ENCODE measurements at places on chromosomes 16 and 17. TPM values are rescaled to one million over a fixed set of nuclear protein-coding genes. Genes with fewer than 3 reads are reported as not detected.
A peak's percentile ranks its signal among the peaks of the same experiment; 100 is the strongest.

DNA sequence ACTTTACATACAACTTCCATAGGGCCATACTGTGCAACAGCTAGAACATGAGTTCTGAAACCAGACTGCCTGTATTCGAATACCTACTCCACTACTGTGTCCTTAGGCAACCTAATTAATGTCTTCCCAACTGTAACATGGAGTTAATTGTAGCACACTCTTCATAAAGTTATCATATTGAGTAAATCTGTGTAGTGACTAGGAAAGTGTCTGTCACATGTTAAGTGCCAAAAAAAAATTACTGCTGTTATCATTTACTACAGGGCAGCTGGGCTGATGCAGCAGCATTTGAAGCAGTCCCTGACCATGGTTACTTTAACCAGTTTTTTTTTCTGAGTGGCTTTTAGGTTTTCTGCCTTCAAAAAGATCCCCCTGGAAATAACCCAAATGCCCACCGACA is 10.9 kb upstream of the ZNF23 start:
- no peak for DNase-seq

- DNase-seq, result peak; percentile 88
Observed at GRCh38 chr17:4583782-4584100, 588 bp upstream of the SMTNL2 start.

DNA sequence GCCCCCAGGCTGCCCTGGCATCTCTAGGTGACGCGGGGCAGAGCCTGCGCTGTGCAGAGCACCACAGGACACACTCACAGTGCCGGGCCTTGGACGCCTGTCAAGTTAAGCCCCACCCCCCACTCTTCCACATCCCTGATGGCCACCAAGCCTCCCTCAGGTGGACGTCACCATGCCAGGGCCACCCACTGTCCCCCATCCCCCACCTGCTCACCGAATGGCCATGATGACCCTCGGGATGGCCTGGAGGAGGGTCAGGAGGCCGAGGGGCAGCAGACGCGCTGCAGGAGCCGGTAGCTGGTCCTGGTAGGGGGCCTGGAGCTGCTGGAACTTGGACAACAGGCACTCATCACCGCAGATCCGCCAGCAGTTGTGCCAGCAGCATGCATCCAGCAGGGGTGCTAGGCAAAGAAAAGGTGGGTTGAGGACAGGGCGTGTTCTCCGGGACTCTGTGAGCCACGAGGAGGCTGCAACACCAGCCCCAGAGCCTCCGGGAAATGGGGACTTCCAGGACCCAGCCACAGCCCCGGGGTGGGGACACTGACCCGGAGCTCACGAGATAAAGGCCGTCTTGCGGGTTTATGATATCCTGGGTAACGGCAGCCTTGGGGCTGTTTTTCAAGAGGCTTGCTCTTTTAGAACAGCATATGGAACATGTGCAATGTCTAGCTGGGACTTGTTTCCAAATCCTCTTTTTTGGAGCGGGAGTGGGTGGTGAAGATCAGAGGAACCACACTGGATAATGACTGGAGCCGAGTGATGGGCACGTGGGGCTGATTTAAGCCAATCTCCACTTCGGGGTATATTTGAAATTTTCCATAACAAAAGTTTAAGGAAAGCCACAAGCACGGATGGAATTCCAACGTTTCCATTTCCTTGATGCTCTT is 11.4 kb downstream of the C16orf95 start:
- peak; percentile 86 for DNase-seq

DNA sequence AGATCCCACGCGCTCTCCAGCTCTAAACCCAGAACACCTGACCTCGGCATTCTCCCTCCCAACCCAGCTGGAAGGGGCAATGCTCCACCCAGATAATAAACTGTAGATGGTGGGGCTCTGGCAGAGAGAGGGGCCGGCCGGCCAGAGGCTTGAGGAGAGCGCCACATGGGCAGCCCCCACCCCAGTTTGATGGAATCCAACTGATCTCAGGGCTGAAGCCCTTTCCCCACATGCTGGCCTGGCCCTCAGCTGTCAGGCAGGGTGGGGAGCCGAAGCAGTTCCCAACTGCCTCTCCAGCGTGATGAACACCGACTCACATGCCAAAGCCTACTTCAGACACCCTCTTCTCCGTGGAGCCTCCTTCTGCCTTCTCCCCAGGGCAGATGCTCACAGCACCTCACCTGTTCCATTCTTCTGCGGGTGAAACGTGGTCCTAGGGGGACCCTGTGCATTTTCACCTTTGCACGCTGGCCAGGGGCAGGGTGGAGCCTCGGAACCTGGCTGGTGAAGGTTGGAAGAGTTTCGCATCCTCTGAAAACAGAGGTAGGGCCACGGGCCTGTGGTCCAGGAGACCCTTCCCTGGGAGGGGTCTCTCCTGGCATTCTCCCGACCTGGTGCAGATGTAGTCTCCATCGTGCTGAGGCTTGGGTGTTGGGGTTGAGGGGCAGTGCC is 65.7 kb upstream of the ZNF469 start:
- no peak for DNase-seq

- DNase-seq, result peak; percentile 86
Observed at GRCh38 chr16:67653128-67653788, 6.8 kb downstream of the ACD start.

- DNase-seq, result no peak
Observed at GRCh38 chr17:64538508-64539130, 31.8 kb downstream of the CEP95 start.

DNA sequence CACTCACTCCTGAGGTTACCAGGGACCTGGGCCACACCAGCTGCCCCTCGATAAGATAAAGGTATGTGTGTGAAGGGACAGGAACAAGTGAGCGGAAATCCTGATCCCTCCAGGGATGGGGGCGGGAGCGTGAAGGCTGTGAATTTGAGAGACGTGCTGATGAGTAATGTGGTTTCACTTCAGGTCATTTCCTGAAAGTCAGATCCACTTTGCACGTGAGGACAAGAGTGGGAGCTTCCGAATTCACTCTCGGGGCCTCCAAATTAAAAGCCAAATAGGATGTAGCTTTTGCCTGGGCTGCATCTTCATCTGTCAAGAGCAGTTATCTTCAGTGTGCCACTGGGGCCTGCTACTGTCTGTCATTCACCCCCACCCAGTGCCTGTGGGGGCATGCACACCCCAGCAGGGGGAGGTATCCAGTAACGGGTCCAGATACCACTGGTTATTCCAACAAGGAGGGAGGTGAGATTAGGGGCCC is 87.4 kb upstream of the LHX1 start:
- peak; percentile 60 for DNase-seq

GRCh38 chr16:20064931-20065330 is 8.8 kb downstream of the GPR139 start:
- DNase-seq, result no peak

- peak; percentile 46 for DNase-seq
Observed at GRCh38 chr17:73268582-73269328, 7.1 kb upstream of the CPSF4L start.

DNA sequence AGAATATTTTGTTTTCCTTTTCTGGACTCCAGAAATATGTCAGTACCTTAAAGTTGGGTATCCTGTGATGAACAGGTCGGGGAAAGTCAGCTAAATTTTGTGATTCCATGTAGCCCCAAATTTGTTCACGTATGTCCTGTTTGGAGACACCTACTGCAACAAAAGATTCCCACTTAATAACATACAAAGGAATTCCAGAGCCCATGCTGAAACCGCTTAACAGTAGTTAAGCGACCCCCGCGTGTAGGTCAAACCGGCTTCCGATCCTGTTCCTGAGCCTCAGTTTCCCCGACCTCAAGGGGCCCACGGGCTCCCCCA is 477 bp downstream of the MTHFSD start:
- DNase-seq, result no peak

- DNase-seq, result no peak
Observed at GRCh38 chr16:78894886-78895285, 705.7 kb downstream of the MAF start.

DNA sequence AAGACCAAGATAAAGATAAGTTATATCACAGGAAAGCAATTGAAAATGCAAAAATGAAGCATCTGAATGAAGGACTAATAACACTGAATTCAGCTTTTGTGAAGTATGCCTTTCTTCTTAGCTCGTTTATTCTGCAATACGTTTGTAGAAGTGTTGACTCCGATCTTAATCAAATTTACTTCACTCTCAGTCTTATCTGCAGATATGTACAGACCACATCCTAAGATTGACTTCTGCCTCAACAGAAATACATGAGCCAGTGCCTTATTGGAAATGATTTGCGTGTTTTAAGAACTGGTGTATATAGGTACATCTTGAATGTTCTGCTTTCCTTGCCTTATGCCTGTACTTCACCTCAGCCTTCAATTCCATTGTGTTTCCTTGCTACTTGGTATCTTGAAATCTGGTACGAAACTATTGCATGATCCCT is 1.3 kb downstream of the ATF7IP2 start:
- DNase-seq, result no peak

DNA sequence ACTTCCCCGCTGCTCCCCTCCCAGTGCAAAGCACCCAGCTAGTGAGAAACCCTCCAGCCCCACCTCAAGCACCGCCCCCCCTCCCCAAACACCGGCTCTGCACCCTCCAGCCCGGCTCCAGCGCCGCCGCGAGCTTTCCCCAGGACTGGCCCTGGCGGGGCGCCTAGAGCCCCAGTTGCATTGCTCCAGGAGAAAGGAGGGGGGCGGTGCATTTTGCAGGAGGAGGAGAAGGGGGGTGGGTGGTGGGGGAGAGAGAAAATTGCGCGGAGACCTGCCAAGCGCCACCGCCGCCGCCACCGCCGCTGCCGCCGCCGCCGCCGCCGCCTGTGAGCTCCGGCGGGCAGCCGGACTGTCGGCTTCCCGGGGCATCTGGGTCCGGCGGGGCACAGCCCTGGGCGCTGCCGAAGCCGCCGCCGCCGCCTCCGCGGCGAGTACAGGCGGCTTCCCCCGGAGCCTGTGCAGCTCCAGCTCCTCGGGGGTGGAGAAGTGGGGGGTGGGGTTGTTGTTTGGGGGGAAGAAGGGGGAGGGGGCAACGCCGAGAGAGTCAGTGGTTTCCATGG is 333 bp upstream of the NOG start:
- DNase-seq, result peak; percentile 90

- peak; percentile 73 for DNase-seq
Observed at GRCh38 chr16:1793578-1794220, at the start of gene IGFALS. IGFALS (minus strand) TSS chr16:1793705; CDS start chr16:1793652, 53 bp downstream.

DNA sequence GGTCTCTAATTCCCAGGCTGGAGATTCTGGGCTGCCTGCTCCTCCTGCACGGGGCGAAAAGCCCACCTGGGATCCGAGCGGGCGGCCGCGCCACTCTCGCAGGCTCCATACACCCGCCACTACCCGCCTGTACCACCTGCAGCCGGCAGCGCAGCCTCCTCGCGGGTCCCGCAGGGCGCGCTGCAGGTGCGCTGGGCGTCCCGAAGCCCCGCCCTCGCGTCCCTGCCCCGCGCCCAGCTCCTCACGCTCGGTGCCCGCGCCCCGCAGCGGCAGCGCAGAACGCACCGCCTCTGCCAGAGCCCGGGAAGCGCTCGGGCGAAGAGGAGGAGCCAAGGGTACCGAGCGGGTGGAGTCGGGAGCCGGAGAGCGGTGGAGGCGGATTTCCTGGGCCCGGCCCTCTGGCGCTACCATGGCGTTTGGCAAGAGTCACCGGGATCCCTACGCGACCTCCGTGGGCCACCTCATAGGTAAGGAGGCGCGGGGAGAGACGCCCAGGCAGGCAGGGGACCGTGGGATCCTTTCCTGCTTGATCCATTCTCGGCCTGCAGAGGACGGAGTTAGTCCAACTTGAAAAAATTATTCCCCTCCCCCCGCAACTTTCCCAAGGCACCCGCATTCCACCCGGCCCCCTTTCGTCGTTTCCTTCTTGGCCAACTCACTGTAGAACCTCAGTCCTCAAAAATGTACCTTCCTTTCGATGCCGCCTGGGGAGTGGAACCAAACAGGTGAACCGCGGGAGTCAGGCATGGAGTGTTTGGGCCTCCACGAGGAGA is at the start of gene TOM1L1:
TOM1L1 (plus strand) TSS at position 396 of the 773 bp plus-strand sequence; CDS start at position 410, 14 bp downstream.
- peak; percentile 91 for DNase-seq

GRCh38 chr17:76104140-76104895 is 731 bp upstream of the EXOC7 start:
- peak; percentile 59 for DNase-seq

- no peak for DNase-seq
Observed at GRCh38 chr17:56866076-56866475, 32.1 kb downstream of the DGKE start.

- DNase-seq, result no peak
Observed at GRCh38 chr17:75566416-75566815, 21.2 kb upstream of the MYO15B start.

- peak; percentile 39 for DNase-seq
Observed at GRCh38 chr16:80932708-80933095, 74.0 kb downstream of the CMC2 start.

- DNase-seq, result no peak
Observed at GRCh38 chr16:56944954-56945839, 13.3 kb downstream of the HERPUD1 start.

DNA sequence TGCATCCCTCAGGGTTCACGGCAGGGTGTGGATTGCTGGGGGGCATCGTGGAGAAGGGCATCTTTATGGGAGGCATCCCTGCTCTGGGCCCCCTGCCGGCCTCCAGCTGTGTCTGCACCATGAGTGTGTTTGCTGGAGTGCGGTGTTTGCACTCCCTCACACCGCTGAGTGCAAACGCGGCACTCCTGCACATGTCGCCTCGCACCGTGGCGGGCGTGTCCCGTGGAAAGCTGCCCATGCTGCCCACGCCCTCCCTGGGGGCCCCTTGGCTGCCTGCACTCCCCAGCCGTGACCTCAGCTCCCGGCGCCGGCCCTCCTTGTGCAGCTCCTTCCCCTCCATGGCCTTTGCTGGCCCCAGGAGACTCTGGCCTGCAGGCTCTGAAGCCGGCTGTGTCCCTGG is 74.6 kb upstream of the ZNF750 start:
- no peak for DNase-seq

- no peak for DNase-seq
Observed at GRCh38 chr17:2563543-2563942, 29.9 kb upstream of the PAFAH1B1 start.

DNA sequence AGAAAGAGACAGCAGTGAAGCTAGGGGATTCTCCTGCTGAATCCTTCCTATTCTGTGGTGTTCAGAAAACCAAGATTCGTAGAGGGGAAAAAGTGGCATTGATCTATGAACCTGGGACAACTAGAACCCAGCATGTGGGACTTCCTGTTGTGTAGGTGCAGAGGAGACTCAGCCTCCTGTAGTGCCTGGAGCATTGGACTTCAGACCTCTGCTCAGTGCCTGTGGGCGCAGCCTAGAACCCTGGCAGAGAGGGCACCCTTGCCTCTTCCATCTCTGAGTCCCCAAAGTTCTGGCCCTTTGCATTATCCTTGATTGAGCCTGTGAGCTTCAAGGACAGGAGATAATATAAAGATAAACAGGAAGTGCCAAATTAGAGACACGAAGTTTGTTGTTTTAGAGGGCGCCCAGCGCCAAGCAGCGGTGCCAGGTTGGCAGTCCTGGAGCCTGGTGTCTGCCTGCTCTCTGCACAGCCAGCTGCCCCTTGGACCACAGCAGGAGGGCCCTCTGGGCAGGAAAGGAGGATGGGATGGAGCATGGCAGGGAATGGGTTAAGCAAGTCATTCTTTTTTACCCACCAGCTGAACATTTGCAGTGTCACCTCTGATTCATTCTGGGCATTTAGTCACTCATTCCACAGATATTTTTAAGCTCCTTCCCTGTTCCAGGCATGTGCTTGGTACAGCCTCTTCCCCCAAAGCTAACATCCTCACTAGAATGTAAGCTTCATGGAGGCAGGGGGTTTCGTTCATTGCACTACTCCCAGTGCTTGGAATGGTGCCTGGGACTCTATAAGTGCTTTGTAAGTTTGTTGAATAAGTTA is 11.9 kb upstream of the SP6 start:
- no peak for DNase-seq

- DNase-seq, result peak; percentile 77
Observed at GRCh38 chr17:80649672-80650330, 105.2 kb downstream of the RPTOR start.

The AMZ2 gene
- 73.7 TPM for total RNA-seq

The MYH13 gene
- total RNA-seq, result 0.22 TPM

The SDK2 gene
- total RNA-seq, result 14.7 TPM

The LRRC37A gene
- total RNA-seq, result 3.3 TPM

The BEAN1 gene
- total RNA-seq, result not detected

Data from H7 (cell line).